Inflammatory macrophage treated with lipopolysaccharide for 1 hour (primary cell): ENCODE measurements at places on chromosomes 3 and 15.

GRCh38 chr3:109728861-109729494 lies 391.6 kb upstream of the DPPA4 start:
- no peak for DNase-seq

DNA sequence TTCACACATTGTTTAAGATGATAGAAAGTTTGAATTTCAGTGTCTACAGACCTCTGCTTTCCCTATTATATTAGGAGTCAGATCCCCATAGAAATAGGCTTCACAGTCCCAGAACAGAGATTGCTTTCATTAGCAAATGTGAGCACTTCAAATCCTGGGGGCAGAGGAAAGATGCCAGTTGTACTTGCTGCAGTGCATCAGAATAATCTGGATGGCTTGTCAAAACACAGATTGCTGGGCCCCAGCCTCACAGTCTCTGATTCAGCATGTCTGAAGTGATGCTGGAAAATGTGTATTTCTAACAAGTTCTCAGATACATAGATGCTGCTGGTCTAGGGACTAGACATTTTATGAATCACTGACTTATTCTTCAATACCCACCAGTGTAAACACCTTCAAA lies 375.2 kb downstream of the FGF12 start:
- DNase-seq = no peak

GRCh38 chr3:184820525-184820924 lies 8.6 kb downstream of the VPS8 start:
- no peak for DNase-seq

GRCh38 chr15:89936786-89937265 lies 24.1 kb upstream of the ARPIN start:
- DNase-seq = no peak

GRCh38 chr15:54374184-54374952 lies 396.1 kb downstream of the UNC13C start:
- DNase-seq = no peak

DNA sequence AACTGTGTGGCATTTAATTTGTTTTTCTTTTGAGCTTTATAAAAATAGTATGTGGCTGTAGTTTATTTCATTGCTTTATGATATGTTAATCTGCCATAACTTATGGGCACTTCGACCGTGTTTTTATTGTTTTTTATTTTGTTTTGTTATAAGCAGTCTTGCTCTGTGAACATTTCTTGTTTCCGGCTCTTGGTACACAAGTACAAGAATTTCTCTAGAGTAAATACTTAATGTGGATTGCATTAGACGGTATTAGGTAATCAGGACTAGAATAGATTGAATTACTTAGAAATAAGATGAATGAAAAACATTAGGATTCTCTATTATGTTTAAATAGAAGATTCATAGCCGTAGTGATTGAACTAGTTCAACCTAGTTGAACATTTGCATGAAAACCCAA lies 2.1 kb downstream of the ZFAND6 start:
- DNase-seq = peak; percentile 32

DNA sequence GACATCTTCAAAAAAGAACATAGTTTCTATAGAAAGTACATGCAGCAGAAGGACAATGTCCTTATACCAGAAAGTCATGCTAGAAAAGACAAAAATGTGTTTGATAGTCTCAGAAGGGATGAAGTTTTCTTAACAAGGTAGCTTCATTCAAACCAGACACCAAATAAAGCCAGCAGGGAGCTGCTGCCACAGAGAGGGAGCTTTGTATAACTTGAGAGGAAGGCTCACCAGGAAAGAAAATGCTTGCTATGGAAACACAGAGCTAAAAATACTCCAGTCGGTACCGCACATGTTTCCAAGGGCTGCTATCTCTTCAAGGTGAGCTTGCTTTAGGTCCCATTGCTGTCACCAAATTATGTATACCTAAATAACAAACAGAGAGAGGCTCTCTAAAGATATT lies 1074.8 kb upstream of the ALCAM start:
- no peak for DNase-seq

DNA sequence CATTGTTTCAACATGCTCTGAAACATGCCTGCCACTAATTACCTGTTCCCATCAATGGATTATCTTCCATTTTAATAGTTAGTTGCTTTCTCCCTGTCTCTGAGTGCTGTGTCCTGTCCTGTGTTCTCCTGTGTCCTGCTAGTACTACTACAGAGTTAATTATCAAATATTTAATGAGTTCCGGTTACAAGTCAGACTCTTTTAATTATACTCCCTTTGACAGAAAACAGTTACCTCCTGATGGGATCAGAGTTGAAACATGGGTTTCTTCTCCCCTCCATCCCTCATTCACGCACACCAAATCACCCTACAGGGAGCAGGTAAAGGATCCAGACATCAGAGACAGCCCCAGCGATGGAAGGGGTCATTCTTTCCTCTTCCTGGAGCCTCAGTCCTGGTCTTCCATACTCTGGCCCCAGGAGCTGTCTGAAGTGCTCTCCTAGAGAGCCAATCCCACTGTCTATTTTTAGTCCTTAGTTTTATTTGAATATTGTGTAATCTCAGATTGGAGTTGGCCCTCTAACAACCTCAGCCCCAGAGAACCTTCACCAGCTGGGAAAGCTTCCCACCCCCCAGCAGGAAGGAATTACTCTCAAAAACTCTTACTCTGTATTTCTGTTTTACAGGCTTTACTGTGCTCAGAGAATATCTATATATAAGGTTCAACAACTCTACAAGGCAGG lies 137.0 kb upstream of the C2CD4B start:
- no peak for DNase-seq

DNA sequence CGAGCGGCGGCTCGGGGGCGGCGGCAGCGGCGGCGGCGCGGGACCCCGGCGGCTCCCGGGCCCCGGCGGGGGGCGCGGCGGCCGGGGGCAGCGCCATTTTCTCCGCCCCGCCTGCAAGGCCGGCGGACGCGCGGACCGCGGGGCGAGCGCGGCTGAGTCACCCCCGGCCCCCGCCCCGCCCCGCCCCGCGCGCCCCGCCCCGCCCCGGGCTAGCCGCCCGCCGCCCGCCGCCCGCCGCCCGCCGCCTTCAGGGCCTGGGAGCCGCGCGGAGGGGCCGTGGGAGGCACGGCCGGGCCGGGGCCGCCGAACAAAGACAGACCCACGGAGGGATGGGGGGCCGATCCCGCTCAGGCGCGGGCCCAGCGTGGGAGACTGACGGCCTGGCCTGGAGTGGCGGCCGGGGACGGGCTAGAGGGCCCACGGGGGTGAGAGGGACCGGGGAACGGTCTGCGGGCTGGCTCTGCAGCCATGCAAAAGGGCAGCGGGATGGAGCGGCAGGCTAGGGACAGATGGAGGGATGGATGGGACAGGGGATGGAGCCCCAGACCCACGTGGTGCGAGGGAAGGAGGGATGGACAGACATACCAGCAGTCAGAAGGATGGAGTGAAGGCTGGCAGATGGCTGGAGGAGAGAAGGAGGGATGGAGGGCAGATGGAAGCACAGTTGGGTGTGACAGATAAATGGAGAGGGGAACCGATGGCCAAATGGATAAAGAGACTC lies at the start of gene EIF4E3:
EIF4E3 (minus strand) TSS at position 132 of the 721 bp plus-strand sequence; CDS start at position 97, 35 bp downstream.
- DNase-seq = peak; percentile 20

DNA sequence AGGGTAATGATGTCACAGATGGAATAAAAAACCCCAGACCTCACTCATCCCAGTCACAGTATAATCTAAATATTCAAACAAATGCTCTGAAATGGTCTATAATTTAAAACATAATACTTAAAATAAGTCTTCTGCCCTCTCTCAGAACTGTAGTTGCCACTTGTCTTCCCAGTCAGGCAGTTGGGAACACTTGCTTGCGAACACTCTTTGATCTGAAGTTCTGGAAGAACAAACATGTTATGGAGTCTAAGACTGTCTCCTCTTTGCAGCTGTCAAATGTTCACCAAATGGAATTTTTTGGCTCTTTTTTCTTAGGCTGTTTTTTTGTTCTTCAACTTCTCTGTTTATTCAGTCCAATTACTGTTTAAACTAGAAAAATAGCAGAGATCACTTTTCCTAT lies 711.1 kb upstream of the GOLIM4 start:
- no peak for DNase-seq

DNA sequence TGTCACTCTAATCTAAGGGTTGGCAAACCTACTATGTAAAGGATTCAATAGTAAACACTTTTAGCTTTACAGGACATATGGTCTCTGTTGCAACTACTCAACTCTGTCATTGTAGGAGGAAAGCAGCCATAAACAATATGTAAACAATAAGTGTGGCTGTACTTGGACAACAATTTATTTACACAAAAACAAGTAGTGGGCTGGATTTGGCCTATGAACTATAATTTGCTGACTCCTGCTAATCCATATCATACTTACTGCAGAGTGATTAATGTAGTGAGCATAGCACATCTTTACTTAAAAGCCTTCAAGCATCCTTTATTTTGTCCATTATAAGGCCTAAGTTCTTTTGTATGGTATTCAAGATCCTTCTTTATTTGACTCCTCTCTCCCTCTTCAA lies 441.9 kb downstream of the ZIC1 start:
- no peak for DNase-seq

GRCh38 chr3:128001576-128001975 lies 50.7 kb upstream of the SEC61A1 start:
- no peak for DNase-seq

DNA sequence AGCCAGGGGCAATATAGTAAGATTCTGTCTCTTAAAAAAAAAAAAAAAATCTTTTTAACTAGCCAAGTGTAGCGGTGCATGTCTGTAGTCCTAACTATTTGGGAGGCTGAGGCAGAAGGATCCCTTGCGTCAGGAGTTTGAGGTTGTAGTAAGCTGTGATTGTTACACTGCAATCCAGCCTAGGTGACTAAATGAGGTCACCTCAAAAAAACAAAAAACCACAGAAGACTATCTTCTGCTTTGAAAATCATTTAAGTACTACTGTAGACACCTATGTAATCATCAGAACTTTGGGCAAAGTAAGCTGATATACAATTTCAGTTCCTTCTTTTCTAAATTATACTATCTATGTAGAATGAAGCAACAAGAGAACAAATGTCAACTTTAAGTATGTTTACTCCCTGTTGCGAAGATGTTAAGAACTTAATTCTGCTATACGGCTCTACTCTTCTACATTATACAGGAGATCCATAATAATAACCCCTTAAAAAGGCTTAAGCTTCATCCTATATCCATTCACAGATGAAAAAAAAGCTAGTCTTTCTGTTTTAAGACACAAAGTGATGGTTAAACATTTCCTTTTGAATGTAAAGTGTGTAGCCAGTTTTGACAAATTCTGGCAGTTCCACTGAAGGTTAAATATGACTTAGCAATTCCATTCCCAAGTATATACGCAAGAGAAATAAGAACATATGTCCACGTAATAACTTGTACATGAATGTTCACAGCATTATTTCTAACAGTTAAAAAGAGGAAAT lies 15.2 kb downstream of the DAZL start:
- no peak for DNase-seq

GRCh38 chr3:37053337-37053736 lies 60.0 kb downstream of the MLH1 start:
- no peak for DNase-seq

DNA sequence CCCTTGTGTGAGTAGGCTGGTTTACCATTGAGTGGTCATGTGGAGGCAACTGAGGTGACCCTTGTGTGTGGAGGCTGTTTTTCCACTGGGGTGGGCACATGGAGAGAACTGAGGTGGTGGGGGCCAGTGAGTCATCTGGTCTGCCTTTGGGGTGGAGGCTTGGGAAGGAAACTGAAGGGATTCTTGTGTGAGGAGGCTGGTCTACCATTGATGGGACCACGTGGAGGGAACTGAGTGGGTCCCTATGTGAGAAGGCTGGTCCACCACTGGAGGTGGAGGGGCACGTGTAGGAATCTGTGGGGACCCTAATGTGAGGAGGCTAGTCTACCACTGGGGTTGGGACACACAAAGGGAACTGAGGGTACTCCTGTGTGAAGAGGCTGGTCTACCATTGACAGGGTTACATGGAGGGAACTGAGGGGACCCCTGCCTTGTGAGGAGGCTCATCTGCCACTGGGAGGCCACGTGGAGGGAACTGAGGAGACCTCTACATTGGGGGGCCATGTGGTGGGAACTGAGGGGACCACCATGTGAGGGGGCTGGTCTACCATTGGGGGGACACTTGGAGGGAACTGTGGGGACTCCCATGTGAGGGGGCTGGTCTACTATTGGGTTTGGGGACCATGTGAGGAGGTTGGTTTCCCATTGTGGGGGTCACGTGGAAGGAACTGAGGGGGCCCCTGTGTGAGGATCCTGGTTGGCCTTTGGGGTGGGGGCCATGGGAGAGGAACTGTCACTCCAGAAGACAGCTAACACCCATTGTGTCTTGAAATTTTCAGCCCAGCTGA lies 164.5 kb downstream of the WNT7A start:
- DNase-seq = no peak
